ENCODE measurements at places on chromosomes 5 and 9.
A peak's percentile ranks its signal among the peaks of the same experiment; 100 is the strongest.

DNA sequence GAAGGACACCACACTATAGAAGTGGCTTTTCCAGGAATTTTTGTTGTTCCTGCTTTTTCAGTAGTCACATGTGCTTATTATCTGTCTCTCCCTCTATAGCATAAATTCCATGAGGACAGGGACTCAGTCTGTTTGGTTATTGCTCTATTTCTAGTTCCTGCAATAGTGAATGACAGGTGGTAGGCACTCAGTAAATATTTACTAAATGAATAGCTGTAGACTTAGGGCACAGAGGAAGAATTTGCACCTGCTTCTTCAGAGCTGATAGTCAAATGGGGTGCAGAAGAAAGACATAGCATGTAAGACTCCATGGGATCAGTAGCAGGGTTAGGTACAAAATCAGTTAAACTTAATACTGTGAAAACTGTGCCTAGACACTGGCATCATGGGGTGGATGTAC lies 580.2 kb downstream of the CCDC171 start:
- DNase-seq, result no peak

DNA sequence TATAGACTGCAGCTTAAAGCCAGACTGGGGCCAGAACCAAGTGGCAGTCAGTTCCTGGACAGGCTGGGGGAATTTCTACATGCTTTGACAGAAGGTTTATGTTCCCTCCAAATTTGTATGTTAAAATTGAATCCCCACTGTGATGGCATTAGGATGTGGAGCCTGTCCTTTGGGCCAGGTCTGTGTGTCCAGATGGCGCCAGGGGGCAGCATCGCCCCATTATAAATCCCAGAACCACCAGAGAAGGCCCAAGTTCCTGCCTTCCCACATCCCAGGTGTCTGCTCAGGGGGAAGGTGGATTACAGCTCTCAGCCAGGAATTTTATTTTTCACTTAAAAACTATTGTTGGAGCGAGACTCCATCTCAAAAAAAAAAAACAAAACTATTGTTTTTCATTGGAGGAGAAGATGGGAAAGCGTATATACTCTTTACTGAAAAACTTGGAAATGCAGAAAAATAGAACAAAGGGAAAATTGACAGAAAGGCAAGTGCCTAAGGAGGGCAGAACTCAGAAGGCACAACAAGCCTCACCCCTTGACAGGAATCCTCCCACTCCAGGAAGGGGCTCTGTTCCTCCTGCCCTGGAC lies 5.0 kb downstream of the IL3 start:
- DNase-seq, result no peak

GRCh38 chr5:1445313-1445688 lies at the start of gene SLC6A3:
Gene SLC6A3 (minus strand): TSS chr5:1445440. CDS start chr5:1443197, 2,243 bp downstream.
- peak; percentile 13 for DNase-seq

GRCh38 chr5:64180661-64181343 lies 15.2 kb downstream of the RNF180 start:
- DNase-seq, result no peak

- DNase-seq, result no peak
Observed at GRCh38 chr5:142053426-142054151, 40.8 kb upstream of the GNPDA1 start.

- no peak for DNase-seq
Observed at GRCh38 chr9:4921449-4921848, 63.6 kb upstream of the JAK2 start.

- no peak for DNase-seq
Observed at GRCh38 chr9:113540466-113540865, 76.9 kb downstream of the RGS3 start.

DNA sequence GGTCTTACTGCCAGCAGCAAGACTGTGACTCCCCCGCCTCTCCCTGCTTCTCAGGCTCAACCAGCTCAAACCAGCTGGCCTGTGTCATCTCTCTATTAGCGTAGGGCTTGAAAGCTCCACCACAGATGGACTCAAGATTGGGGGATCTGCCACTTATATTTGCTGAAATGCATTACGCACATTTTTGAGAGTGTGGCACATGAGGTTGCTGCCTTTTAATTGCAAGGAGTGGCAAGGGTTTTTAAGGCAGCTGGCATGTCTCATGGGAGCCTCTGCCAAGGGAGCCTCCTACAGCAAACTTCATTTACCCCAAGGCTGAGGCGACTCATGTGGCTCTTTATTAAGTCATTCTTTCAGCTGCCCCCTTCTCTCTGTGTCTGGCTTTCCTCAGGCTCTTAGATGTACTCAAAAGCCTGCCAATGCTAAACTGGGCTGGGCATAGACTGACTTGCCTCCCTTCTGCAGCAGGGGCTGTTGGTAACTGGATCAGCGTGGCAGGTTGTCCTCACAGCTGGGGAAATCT lies 219.3 kb downstream of the SMARCA2 start:
- no peak for DNase-seq

DNA sequence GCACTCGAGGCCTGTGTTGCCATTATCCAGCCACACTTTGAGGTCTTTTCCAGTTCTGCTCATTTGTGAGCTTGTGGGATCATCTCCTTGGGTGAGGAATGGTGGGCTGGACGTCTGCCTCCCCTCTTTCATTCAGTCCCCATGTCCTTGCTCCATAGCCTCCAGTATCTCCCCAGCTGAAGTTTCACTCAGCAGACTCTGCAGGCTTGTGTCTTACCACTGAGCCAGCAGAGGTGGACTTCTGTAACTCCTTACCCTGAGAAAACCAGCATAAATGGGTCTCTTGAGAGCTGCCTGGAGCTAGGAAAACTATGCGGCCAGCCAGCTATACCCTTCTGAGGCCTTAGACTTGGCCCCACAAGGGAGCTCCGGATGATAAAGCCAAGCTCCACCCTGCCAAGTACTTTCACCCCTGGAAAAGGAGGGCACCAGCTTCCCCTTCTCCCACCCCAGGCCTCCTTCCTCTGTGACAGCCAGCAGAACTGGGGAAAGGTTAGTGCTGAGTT lies 12.2 kb downstream of the IRF1 start:
- no peak for DNase-seq

DNA sequence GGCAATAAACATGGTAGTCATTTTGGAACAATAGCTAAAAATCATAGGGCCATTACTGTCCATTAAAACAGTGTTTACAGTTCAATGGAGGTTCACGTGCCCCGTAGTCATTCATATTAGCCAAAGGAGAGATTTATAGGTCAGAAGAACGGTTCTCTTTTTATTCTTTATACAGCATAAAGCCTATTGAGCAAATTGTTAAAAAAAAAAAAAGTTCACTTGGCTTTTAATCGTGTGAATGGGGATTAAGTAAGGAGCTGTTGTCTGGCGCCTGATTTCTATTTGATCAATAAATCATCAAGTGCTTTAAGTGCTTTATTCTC lies 69.1 kb upstream of the TBCA start:
- no peak for DNase-seq

Data from stimulated activated CD8-positive, alpha-beta memory T cell treated with anti-CD3 and anti-CD28 coated beads, Interleukin-7, amount 100 ng/mL, for 1 hour (primary cell).